ENCODE measurements at places on chromosomes 7 and 10.

DNA sequence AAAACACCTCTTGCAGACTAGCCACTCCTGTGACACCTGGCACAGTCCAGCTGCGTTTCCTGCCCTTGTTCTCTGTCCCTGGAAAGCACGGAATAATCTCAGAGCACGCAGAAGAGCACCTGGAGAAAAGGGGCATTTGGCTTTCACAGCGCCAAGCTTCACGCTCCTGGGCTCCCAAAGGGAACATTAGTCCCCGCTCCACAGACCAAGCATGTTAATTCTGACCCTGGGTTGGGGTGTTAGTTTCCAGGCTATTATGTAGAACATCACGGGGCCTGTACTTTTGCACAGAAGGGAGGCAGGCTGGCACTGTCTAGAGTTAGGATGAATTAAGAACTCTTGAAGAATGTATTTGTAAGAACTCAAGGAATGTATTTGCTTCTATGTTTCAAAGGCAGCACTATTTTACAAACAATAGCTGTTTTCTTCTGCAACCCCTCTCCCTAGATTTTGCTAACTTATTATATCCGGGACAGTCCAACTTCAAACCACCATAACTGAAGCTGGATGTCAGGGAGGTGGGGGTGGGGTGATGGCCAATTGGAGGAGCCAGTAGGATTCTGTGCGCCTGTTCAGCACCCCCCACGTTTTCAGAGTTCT, 62.2 kb upstream of the TRIM8 start:
- DNase-seq, result no peak

DNA sequence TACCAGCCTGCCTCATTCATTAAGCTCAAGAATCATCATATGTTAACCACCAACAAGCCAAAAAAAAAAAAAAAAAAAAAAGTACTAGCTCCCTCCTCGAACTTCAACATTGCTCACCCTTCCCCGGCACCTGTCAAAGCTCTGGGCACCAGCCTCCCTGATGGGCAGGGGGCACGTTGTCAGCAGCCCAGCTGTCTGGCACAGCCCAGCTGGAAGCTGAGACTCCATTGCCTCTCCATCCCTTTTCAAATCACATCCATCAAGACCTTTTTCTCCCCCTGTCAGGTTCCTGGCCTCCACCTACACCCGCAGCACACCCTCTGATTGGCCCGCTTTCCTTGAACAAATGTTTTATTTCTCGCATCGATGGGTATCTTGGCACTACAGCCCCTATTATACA, 913.3 kb upstream of the AUTS2 start:
- DNase-seq, result no peak

DNA sequence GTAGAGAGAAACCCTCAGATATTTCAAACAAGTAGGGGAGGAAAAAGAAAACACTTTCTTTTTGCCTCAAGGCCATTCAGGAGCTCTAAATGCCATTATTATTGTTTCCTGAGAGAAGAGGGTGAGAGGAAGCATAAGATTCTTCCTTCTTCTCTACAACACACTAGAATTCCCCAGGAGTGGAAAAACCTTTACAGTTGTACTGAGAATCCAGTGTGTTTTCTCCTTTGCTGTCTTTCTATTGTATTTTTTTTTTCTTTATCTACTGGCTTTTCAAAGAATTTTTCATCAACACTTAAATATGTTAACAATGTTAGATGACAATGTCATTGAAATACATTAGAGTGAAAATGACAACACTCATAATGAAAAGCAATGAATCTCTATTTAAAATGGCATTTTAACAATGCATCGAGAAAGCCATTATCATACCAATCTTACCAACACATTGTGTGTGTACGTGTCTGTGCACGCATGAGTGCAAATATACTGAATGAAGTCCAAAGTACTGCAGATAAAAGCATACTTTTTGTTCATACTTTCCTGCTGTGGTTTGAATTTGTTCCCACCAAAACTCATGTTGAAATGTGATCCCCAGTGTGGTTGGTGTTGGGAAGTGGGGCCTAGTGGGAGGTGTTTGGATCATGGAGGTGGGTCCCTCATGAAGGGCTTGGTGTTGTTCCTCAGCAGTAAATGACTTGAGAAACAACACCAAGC, 24.2 kb upstream of the MACC1 start:
- DNase-seq, result no peak

GRCh38 chr10:47301833-47302232, 1.8 kb downstream of the GDF10 start:
- DNase-seq, result no peak

DNA sequence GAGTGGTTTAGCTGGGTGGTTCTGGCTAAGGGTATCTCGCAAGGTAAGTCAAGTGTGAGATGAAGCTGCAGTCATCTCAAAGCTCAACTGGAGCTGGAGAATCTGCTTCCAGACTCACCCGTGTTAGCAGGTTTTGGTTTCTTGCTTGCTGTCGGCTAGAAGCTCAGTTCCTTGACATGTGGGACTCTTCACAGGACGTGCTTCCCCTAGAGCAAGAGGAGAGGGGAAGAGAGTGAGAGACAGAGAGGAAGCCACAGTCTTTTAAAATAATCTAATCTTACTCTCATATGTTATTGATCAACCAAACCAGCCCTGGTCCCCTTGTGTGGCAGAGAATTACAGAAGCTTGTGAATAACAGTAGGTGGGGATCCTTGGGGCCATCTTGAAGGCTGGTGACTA, 199.5 kb downstream of the REEP3 start:
- no peak for DNase-seq

DNA sequence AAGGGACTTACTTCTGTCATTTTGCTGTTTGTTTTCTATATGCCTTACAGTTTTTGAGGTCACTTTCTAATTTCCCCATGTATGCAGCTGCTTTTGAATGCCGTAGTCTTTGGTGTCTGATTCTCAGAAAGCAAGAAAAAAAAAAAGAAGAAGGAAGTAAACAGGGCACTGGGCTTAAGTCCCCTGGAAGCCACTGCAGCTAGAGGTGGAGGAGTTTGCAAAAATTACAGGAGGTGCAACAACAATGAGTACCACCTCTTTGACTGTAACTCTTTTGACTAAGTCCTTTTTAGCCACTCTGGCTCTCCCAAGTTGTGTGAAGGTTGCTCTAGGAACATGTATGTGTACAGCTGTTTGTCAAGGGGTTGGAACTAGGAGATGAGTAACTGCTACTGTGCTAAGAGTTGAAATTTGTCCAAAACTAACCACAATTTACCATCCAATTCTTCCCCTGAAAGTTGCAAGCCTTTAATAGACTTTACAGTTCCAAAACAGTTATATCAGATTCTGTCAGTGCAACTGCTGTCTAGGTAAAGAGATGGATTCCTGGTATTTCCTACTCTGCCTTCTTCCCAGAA, 588.0 kb upstream of the LRRN3 start:
- no peak for DNase-seq

GRCh38 chr10:8053446-8054243, 843 bp upstream of the GATA3 start:
- peak; percentile 93 for DNase-seq

- DNase-seq, result no peak
These were observed 422.3 kb downstream of the GFRA1 start for GRCh38 chr10:115850666-115851065.

DNA sequence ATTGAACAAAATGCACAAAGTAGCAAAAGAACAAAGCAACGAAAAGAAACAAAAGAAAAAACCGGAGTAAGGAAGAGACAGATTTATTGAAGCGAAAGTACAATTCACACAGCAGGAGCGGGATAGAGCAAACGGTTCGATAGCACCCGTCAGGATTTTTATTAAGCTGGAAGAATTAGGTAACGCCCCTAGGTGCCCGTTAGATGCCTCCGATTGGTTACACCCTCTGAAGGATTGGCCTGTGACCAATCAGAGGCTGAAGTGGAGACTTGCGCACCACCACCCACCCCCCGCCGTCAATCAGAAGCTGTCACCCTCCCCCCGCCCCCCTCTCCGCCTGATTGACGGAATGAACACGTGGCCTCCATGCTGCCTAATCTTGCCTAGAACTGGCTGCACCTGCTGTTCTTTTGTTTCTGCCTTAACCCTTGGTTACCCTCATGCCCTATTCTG, 16.8 kb downstream of the OCM2 start:
- DNase-seq, result no peak

GRCh38 chr10:42790835-42791234, 8.2 kb downstream of the BMS1 start:
- DNase-seq, result no peak

DNA sequence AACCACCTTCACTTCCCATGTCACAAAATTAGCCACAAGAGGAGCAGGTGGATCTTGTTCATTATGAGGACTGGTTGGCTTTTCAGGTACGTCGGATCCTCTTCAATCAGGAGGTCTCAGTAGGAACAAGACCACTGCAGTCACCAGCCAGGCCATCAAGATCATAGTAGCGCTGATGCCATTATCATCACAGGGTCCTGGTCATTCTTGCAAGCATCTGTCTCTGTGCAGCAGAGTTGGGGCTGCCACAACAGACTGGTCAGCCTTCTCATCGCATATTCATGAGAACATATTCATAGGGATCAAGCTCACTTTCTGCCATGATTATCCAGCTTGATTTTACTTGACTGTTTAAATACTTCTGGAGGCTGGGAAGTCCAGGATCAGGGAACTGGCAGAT, 67.1 kb downstream of the ADCYAP1R1 start:
- no peak for DNase-seq

- DNase-seq, result no peak
These were observed 1.3 kb downstream of the CNNM2 start for GRCh38 chr10:102919246-102919959.

- DNase-seq, result no peak
These were observed 1.1 kb downstream of the DENND11 start for GRCh38 chr7:141700848-141701371.

DNA sequence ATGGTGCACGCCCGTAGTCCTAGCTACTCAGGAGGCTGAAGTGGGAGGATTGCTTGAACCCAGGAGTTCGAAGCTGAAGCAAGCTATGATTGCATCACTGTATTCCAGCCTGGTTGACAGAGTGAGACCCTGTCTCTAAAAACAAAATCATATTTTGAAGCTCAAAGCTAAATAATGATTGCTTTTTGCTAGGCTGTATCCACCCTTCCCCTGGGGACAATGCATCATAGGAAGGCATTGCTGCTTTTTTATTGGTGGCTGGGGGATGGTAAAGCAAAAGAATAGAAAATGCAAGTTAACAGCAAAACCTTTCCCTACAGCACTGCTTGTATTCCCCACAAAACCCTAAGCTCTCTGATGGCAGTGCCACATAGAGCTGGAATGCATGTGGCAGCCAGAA, 107.5 kb upstream of the WAC start:
- no peak for DNase-seq
